H9 (cell line): ENCODE measurements at places on chromosomes 7 and 10.

- no peak for DNase-seq
These were observed 32.2 kb downstream of the ZCCHC24 start for GRCh38 chr10:79413196-79413595.

DNA sequence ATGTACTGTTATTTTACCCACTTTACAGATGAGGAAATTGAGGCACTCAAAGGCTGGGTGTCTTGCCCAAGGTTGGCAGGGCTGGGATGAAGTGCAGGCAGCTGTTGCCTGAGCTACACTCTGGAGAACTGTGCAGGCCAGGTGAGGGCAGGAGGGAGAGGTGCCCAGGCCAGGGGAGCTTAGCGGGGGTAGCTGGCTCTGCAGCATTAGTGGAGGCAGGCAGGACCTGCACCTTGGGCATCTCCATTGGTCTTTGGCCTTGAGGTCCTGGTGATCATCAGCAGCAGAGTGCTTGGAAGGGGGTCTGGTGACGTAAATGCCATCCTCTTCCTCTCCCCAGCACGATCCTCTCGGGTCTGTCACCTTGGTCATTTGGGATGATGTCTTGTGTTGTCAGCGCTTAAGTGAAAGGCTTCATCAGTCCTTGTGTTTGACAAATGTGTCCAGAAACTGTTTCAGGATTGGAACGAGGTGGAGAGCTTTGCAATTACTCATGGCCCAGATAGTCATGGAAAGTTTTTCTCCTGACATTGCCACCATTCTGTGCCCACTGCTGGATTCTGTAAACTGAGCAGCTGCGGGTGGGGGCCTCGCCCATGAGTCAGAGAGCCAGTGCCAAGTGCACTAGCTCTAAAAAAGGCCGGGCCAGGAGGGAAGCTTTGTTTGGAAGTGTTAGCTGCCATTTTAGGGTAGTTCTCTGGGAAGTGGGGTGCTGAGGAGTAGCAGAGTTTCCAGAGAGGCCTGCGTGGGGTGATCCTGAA, 47.6 kb downstream of the TSPAN15 start:
- no peak for DNase-seq

GRCh38 chr10:132827861-132828539, 42.1 kb upstream of the NKX6-2 start:
- peak; percentile 8 for DNase-seq

GRCh38 chr10:61100887-61101286, 156.9 kb upstream of the RHOBTB1 start:
- no peak for DNase-seq

DNA sequence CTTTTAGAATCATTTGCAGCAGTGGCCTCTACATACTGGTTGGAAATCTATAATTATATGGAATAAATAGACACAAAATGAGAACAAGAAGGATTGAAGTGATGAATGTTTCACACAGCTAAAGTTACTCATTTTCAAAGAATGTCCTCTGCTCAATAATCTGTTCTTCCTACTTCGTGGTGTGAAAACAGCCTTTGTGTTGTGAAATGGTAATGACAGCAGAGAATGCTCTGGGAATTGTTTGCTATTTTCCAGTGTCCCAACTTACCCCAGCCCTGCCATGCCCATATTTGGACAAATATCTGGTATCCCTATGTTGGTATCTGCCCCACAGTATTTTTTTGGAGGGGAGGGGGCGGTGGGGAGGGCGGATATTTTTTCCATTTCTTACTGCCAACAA, 130.4 kb downstream of the GLI3 start:
- DNase-seq, result no peak

- DNase-seq, result no peak
These were observed 118.5 kb upstream of the HABP2 start for GRCh38 chr10:113434315-113434714.

- DNase-seq, result no peak
These were observed 28.9 kb upstream of the GPR146 start for GRCh38 chr7:1015196-1016121.

DNA sequence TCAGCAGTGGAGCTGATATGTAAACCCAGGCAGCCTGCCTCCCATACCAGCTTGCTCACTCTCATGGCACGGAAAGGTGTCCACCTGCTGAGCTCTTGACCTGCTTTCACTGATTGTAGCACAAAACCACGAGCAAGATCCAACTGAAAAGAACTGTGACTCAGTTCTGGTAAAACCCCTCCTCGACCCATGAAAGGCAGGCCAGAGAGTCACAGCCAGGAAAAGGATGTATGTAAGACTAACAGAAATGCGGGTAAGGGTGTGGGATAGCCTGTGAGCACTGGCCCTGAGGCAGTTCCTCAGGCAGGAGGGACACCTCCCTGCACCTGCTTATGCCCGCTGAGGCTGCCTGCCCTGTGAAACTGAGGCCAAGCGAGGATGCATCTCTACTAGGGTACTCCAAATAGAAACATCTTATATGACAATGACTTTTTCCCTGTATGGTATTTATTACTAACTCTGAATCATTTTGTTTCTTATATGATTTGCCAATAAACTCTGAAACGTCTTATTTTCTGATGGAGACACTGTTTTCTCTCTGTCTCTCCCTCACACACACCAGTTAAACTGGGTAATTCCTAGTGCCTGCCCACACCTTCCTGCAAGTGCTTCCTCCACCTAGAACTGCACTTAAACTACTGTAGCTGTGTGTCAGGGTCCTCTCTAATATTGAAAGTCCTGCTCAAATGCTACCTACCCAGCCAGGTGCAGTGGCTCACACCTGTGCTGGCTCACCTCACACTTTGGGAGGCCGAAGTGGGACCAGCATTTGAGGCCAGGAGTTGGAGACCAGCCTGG, 73.3 kb upstream of the GHITM start:
- no peak for DNase-seq

GRCh38 chr10:82981137-82981723, 1106.2 kb downstream of the NRG3 start:
- no peak for DNase-seq

- DNase-seq, result no peak
These were observed 68.3 kb downstream of the GNA12 start for GRCh38 chr7:2775785-2776184.

DNA sequence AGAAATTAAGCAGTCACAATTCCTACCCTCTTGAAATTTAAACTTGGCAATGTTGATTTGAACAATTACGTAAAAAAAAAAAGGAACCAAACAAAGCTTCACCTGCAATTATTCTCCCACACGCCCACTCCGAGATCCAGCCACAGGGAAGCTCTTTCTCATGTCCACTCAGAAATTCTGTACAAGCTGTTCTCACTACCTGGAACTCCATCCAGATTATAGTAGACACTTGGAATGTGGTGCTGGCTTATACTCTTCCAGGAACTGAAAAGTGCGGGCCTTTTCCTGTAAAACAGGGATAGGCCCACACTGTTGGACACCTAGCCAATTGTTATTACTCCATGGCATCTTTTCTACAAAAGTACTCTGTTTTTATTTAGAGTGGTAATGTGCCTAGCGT, 20.3 kb upstream of the TOMM7 start:
- no peak for DNase-seq

DNA sequence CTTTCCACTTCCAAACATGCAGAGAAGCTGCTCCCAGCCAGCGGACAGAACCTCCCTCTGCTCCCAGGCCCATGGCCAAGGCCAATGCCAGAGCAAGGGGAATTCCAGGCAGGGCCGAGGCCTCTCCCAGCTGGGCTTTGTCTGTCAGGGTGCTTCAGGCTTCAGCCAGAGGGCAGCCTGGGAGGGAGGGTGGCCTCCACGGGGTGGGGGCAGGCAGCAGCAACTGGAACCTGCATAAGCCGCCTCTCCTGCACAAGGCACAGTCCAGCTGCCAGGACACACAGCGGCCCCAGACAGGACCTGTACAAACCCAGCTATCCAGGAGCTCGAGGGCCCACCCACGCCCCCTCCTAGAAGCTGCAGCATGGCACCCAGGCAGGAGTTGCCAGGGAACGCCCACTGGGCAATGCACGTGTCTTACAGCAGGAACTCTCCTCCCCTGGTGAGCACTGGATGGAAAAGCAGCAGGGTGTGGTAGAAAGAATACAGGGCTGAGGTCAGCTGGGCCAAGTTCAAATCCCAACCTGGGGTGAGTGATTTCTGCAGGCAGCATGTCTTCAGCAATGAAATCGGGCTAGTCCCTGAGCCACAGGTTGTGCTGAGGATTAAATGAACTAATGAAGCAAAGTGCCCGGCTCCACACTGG, 7.6 kb downstream of the FAM53B start:
- DNase-seq, result peak; percentile 29

GRCh38 chr10:10020945-10021344, 996.7 kb upstream of the CELF2 start:
- no peak for DNase-seq

DNA sequence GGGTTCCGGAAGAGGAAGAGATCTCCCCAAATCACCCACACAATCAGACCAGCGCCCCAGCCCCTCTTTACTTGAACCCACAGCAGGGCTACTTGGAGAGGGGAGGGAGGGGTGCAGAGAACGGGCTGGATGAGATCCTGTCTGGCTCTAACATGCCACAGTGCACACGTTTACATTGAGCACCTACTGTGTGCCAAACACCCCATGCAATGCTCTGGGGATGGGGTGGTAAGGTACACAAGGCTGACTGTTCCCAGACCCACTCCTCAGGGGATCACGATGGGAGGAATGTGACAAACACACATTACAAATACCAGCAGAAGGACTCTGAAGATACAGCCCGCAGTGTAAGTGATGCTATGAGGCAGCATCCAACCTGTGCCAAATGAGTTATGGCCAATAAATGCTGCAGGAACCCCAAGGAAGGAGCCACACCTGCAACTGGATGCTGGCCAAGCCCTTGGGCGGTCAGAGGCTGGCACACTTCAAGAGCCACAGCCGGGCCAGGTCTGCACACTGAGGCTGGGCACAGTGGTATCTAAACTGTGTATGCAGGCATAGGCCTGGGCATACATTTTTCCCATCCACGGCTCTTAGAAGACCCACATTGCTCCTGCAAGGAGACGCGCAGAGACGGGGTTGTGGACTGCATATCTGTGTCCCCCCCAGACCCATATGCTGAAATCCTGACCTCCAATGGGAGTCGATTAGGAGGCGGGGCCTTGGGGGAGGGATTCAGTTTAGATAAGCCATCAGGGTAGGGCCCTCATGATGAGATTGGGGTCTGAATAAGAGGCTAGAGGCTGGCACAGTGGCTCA, 6.4 kb downstream of the SPOCK2 start:
- no peak for DNase-seq
